Cardiac ventricle fibroblast (primary cell): ENCODE measurements at places on chromosomes 3 and 15. TPM values are rescaled to one million over a fixed set of nuclear protein-coding genes. Genes with fewer than 3 reads are reported as not detected.

Gene FEZF2
- total RNA-seq, result not detected in 2 replicates

Gene PLA2G4B
- 0.94 and 2.3 TPM in 2 replicates for total RNA-seq

Gene ANKRD34C
- total RNA-seq, result not detected in 2 replicates

Gene ETV5
- total RNA-seq, result 11.2 and 15.7 TPM in 2 replicates

Gene GOLGA6L7
- total RNA-seq, result not detected in 2 replicates

Gene SUSD5
- 1.6 and 2.2 TPM in 2 replicates for total RNA-seq

Gene LARP6
- 65.8 and 133 TPM in 2 replicates for total RNA-seq

Gene FSD2
- not detected in 2 replicates for total RNA-seq
